ENCODE measurements at places on chromosomes 11 and 22. TPM values are rescaled to one million over a fixed set of nuclear protein-coding genes. Genes with fewer than 3 reads are reported as not detected.

The BATF2 gene
- 0.16 TPM for total RNA-seq

The PTPN5 gene
- total RNA-seq: not detected

The TIMM10 gene
- total RNA-seq: 90.0 TPM

- peak overlapping the region; percentile 47 for H3K27ac ChIP-seq
- peaks cover 4% of the 10 kb centered on the region for H3K36me3 ChIP-seq
- peaks cover 12% of the 10 kb centered on the region for H3K27me3 ChIP-seq
These were observed 471 bp upstream of the AHNAK start for GRCh38 chr11:62546929-62547625.

DNA sequence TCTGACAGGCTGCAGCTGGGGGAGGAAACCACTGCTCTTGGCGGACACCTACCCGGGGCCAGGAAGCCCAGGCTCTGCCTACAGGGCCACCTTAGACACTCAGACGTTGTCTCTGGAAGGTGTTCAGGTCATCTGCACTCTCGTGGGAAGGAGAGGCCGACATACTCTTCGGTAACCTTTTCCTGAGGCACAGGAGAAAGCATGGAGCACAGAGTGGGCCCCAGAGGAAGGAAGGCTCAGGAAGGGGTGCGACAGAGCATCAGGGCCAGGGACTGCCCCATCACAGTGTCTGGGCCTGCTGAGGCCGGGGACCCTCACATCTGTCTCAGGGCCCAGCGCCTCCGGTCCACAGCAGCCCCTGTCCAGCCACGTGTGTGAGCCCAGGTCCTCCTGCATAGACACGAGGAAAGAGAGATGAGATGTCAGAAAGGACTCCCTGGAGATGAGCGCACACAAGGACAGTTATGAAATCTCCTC, 18.2 kb upstream of the TUB start:
- H3K27ac ChIP-seq: no peak overlapping the region
- H3K4me1 ChIP-seq: peaks cover 3% of the 10 kb centered on the region
- H3K27me3 ChIP-seq: no peaks in the 10 kb centered on the region
- no peak overlapping the region for H3K4me3 ChIP-seq

- H3K27me3 ChIP-seq: peaks cover 15% of the 10 kb centered on the region
- peak; percentile 87 for DNase-seq
- H3K4me3 ChIP-seq: peak overlapping the region; percentile 22
- H3K27ac ChIP-seq: peak overlapping the region; percentile 71
These were observed 3.9 kb upstream of the CRY2 start for GRCh38 chr11:45843158-45843924.

DNA sequence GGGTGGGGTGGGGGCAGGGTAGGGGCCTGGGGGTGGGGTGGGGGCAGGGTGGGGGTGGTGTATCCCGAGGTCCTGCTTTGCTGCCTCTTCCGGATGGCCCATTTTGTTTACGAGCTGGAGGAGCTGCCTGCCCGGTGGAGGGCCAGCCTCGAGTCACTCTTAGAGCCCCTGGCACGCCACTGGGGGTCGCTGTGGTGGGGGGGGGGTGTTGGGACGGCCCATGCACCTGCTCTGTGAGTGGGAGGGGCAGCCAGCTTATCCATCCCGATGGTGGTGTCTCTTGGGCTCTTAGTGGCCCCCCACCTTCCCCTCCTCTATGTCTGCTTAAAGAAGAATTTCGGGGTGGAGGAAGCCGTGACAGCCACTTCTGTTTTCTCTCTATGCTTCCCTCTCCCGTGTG, 24.6 kb downstream of the MRGPRD start:
- H3K36me3 ChIP-seq: no peaks in the 10 kb centered on the region
- no peaks in the 10 kb centered on the region for H3K4me1 ChIP-seq
- no peak overlapping the region for H3K4me3 ChIP-seq
